ENCODE measurements at places on chromosomes 1 and 21.

DNA sequence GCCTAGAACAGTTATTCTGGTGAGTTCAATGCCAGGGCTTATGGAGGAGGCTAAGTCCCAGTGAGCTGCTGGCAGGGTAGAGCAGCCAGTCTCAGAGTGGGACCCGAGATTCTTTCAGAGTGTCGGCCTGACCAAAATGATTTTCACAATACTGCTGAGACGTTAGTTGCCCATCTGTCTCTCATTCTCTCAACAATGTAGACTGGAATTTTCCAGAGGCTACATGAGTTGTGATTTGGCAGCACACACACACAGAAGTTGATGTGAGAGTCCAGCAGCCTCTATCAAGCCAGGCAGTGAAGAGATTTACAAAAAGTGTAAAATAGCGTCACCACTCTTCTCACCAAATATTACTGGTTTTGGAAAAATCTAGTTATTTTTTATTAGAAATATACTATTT, 21.7 kb downstream of the CACNA1S start:
- no peak for DNase-seq

DNA sequence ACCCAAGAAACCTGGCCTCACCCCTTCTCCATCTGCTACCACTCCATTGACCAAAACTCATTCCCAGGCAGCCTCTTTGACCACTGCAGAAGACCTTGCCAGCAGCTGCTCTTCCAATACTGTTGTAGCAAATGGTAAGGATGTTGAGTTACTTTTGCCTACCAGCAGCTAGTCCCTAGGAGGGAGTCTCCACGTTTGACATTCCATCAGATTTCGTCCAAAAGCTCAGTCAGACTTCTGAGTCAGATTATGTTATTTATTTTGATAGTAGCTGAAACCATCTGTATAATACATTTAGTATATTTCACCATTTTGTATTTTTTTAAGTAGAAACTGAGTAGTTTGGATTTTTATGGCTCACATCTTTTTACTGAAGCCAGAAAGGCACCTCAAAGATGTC, 51.5 kb upstream of the WNT2B start:
- DNase-seq: no peak

- DNase-seq: no peak
These were observed 20.3 kb downstream of the ZMYM4 start for GRCh38 chr1:35288761-35289160.

- DNase-seq: no peak
These were observed 15.8 kb downstream of the GADD45A start for GRCh38 chr1:67700692-67701410.

- no peak for DNase-seq
These were observed 169.4 kb upstream of the HMCN1 start for GRCh38 chr1:185564816-185565215.

DNA sequence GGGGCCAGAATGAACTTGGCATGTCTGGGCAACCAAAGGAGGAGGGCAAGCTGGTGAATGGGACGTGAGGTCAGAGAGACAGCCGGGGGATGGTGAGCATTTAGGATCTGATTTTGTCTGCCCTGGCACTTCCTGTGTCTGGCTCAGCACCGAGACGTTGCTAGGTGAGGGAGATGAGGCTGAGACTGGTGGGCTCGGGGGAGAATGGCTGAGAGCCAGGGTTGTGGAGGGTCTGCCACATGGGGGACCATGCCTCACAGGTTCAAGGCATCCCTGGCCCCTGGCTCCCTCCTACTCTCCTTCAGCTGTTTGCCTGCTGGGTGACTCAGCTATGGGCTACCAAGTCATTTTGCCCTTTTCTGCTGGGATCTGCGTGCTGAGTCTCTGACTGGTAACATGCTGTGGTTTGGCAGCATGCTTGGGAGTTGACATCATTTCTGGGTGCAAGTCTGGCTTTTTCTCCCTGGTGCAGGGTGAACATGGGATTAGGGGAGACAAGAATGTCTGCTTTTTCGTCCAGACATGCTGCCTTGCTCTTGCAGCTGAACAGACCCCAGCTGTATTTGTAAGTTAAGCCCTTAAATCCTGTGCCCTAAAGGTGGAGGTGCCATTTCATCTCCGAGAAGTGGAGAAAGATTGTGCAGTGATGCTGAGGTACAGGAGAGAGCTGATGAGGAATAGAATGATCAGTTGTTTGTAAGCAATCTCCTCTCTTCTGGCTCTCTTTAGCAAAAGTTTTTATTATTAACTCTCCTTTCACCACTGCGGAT, 17.6 kb downstream of the GALNT2 start:
- peak; percentile 90 for DNase-seq

DNA sequence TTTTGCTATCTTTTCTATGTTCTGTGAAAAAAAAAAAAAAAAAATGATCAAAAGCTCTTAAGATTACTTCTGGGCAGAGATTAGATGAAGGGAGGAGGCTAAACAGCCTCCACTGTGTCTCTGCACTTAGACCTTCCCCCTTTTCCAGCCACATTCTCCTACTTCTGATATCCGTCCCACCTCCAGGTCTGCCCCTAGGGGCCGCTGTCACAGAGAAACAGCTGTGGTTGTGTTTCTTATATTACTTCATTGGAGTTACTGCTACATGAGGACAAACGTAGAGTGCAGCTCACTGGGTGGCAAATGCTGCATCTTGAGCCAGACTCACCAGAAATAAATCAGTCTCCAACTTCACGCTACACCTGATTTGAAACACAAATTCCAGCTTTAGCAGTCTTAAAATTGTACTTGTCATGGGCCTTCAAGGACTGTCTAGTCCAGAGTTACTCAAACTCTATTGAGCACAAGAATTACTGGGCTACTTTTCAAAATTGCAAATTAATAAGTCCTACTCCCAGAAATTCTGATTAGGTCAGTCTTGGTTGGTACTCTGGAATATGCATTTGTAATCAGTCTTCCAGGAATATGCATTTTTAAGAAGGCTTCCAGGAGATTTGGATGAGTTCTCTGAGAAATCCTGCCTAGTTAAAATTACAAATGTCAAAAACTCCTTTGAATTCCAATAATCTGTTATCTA, 125.2 kb upstream of the PTBP2 start:
- no peak for DNase-seq

DNA sequence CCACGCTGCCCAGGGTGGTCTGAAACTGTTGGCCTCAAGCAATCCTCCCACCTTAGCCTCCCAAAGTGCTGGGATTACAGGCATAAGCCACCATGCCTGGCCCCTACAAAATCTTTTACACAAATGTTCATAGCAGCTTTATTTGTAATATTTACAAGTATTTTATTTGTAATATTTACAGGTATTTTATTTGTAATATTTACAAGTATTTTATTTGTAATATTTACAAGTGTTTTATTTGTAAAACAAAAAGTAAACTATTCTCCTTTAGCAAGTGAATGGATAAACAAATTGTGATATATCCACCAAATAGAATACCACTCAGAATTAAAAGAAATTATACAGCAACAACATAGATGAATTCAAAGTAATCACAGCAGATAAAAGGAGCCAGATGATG, 11.4 kb upstream of the FNBP1L start:
- no peak for DNase-seq

DNA sequence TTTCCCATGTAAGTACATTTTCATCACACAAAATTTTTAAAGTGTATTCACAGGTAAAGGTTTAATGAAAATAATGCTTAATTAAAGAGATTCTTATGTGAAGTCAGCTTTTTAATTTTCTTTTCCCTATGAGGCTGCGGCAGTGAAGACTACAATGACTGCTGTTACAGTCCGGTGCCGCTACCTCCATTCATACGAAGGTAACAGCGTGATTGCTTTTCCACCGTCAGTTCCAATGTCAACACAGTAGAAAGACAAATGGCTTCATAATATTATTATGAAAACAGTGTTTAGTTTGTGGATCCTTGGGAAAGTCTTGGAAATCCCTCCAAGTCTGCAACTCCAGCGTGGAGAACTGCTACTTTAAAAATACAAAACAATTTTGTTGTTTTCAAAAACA, 254.9 kb upstream of the NRIP1 start:
- no peak for DNase-seq

- no peak for DNase-seq
These were observed 215.8 kb downstream of the TRABD2B start for GRCh38 chr1:47781171-47781959.

DNA sequence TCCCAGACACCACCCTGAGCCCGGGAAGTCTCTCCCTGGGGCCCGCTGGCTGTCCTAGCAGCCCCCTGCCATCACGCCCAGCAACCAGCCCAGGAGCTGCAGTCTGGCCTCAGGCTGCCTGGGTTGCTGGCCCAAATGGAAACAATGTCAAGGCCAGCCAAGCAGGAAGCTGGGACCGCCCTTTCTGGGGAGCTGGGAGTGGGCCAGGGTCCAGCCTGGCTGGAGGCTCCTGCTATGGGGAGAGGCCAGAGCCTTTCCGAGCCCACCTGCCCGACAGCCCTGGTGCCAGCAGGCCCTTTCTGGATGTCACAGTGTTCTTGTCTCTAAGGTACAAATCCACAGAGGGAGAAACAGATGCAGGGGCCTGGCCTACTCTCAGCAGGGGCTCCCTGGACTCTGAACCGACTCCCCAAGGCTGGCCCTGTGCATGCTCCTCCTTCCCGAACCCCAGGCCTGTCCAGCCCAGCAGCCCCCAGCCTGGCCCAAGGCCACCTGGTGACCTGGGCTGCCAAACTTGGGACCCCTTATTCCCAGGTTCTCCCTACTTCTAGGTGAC, 1.2 kb upstream of the MMEL1 start:
- DNase-seq: no peak

DNA sequence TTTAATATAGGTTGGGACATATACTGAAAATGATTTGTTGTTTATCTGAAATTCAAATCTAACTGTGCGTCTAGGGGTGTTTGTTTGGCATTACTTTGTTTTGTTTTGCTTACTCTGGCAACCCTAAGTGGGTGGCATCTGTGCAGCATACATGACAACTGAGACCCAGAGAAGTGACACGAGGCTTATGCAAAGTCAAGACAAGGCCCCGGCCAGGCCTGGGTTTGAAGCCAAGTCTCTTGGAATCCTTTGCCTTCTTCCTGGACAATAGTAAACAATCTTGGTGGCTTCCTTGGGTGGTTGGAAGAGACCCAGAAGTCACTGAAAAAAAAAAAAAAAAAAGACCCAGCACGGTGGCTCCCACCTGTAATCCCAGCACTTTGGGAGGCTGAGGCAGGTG, 197.6 kb upstream of the TMEM51 start:
- no peak for DNase-seq

GRCh38 chr1:10204003-10204642, 6.2 kb upstream of the KIF1B start:
- DNase-seq: no peak

DNA sequence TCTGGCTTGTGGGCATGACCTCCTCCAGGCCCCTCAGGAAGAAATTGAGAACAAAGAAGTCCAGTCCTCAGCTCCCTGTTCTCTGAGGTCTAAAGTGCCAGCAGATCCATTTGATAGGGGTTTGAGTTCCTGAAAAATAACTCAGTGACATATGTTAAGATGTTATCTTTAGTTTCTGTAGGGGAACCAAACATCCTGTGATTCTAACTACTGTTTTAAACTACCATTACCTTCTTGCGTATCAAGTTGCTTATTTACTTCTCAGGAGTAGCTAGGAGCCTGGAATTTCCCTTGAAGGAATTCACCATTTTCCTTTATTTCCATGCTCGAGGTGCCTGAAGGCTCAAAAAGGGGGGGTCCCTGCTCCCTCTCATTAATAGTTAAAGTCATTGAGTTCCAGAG, 18.8 kb upstream of the LIN9 start:
- no peak for DNase-seq

GRCh38 chr1:40078512-40079333, 18.3 kb downstream of the PPT1 start:
- DNase-seq: no peak

Data from tibial artery (tissue), 4 donors.